ENCODE measurements at places on chromosomes 12 and 14. TPM values are rescaled to one million over a fixed set of nuclear protein-coding genes. Genes with fewer than 3 reads are reported as not detected.

The ESRRB gene
- 5.5 TPM for total RNA-seq

The ZBTB39 gene
- 3.8 TPM for total RNA-seq

The POLR3B gene
- total RNA-seq: 7.5 TPM

The ZC2HC1C gene
- 7.8 TPM for total RNA-seq

The B3GNT4 gene
- not detected for total RNA-seq

Measured in left cardiac atrium (tissue), 4 donors.